ENCODE measurements at places on chromosomes 11 and 22.

GRCh38 chr11:15204711-15205110 lies 90.0 kb downstream of the INSC start:
- no peak for DNase-seq

DNA sequence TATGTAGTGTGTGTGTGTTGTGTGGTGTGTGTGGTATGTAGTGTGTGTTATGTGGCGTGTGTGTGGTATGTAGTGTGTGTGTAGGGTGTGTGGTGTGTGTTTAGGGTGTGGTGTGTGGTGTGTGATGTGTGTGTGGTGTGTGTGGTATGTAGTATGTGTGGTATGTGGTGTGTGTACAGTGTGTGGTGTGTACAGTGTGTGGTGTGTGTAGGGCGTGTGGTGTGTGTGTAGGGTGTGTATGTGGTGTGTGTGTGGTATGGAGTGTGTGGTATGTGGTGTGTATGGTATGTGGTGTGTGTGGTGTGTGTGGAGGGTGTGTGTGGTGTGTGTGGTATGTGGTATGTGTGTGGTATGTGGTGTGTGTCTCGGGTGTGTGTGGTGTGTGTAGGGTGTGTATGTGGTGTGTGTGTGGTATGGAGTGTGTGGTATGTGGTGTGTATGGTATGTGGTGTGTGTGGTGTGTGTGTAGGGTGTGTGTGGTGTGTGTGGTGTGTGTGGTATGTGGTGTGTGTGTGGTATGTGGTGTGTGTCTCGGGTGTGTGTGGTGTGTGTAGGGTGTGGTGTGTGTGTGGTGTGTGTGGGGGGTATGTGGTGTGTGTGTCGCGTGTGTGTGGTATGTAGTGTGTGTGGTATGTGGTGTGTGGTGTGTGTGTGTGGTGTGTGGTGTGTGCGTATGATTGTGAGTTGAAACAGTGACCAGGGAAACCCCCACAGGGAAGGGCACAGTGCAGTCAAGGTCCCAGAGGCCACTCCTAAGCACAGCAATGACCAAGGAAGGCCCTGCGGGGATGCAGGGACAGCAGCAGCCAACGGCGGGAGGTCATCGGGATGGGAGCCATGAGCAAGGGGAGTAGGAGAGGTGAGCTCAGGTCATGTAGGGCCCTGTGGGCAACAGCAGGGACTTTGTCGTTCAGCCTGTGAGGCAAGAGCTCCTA lies 2.9 kb upstream of the PPP6R2 start:
- no peak for DNase-seq

GRCh38 chr11:124873951-124874350 lies 8.7 kb downstream of the ROBO3 start:
- DNase-seq, result no peak

GRCh38 chr11:10118865-10119264 lies 175.2 kb downstream of the SBF2 start:
- DNase-seq, result no peak

- peak; percentile 51 for DNase-seq
Measured at GRCh38 chr11:45745065-45745811, 59.7 kb upstream of the SLC35C1 start.

DNA sequence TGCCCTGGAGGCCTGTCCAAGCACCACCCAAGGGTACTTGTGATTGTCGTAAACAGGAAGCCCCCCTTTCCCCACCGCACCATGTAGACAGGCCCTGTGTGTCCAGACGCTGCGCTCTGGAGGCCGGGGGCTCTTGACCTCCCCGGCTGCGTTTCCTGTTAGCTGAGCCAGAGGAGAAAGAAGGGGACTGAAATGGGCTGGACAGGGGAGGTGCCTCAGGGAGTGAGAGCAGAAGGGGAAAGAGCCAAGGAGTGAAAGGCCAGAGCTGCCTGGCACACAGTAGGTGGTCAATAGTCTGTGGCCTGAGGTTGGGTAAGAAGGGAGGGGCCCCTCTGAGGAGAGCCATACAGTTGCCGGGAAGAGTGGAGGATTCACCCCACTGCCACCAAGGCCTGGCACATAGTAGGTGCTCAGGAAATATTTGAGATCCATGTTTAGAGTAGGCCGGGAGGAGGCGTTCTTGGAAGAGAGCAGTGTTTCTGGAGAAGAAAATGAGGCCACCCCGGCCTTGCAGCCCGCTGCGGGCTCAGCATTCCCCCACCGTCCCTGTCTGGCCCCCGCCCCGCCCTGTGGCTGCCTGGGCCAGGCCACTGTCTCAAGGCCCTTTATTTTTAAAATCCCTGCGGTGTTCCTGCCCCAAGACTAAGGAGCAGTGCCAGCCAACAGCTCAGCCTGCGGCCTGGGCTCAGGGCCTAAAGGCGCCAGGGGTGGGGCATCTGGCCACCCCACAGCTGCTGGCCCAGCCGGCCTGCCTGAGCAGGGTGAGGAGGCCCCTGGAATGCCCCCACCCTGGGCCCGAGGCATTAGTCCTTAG lies 13.6 kb upstream of the CDC42EP1 start:
- no peak for DNase-seq

DNA sequence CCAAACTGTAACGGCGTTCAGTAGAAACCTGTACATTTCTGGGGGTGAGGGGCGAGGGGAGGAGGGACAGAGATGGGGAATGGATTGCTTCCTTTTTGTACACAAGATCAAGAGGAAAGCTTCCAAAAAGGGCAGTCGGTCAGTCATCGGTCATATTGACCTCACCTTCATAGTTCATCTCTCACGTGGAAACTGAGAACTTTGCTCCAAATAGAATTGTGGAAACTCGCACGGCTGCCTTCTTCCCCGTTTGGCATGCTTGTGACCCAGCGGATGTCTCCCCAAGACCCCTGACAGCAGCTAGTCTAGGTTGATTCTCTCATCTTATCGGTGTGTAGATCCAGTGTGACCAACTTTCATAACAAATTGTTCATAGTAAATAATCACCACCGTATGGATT lies 47.6 kb downstream of the KCNC1 start:
- DNase-seq, result no peak
